Activated T-helper 17 cell treated with anti-CD3 and anti-CD28 coated beads, Interleukin-2, amount 50 U/mL, for 72 hours (primary cell): ENCODE measurements at places on chromosomes 16 and 17.

- ATAC-seq = no peak
These were observed 260.1 kb downstream of the SNX29 start for GRCh38 chr16:12236589-12236988.

- no peak for ATAC-seq
These were observed 117.5 kb upstream of the CRHR1 start for GRCh38 chr17:45666641-45667040.

- no peak for ATAC-seq
These were observed 151.0 kb downstream of the VPS53 start for GRCh38 chr17:563616-564015.

DNA sequence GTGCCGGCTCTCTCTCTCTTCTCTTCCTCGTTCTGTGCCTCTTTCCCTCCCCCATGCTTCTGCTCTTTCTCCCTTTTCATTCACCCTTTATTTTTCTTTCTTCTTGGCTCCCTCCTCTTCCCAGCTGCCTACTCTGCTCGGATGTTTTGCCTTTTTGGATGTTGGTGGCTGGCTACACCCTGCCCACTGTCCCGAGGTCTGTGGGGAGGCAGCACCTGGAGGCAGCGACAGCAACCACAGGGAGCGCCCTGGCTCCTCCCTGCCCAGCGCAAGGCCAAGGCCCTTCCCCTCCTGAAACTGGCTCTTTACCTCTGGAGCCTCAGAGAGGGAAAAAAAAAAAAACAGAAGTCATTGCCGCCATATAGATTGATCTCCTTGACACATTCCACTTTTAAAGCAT lies 20.0 kb downstream of the CLUAP1 start:
- no peak for ATAC-seq

DNA sequence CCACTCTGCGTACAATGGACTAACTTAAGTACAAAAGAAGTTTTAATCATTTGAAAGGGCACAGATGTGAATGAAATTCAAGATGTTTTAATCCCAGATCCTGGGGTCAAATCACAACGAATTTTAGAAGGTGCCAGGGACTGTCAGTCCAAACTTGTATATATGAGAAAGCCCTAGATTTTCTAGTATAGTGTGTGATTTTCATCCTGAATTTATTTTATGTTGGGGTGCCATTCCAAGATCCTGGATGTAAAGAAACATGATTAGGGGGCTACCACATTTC lies 64.3 kb downstream of the TUBD1 start:
- ATAC-seq = no peak

DNA sequence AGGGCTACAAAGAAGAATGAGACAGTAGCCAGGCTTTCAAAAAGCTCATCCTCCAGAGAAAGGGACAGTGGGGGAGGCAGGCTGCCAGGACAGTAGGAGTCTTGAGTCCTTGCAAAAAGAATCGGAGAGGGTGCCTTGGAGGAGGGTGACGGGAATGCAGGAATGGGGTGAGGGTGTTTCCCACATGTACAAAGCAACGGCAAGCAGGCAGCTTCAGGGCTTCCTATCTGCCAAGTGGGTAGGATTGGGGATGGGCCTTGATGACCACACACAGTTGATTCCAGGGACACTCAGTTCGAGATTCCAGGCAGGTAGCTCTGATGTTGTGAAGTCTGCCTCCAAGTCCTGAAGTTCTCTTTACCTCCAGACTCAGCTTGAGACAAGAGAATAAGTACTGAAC lies 54.4 kb downstream of the C17orf67 start:
- ATAC-seq = no peak

DNA sequence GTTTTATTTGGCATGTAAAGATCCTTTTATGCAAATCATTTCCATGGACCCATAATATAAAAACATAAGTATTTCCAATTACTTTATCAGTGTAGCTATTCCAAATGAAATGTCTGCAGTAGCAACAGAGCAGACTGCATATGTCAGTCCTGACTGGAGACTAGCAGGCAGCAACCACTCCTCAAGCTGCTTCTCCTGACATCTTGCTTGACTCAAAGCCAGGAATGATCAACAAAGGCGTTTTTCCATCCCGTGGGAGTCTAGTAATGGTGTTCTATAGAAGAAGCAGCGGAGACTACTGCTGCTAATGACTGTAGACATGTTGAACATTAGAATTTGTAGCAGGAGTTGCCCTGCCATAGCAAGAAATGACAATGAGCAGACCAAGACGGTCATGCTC lies 73.2 kb upstream of the AKTIP start:
- no peak for ATAC-seq

- no peak for ATAC-seq
These were observed 788 bp downstream of the METTL22 start for GRCh38 chr16:8622315-8622656.

DNA sequence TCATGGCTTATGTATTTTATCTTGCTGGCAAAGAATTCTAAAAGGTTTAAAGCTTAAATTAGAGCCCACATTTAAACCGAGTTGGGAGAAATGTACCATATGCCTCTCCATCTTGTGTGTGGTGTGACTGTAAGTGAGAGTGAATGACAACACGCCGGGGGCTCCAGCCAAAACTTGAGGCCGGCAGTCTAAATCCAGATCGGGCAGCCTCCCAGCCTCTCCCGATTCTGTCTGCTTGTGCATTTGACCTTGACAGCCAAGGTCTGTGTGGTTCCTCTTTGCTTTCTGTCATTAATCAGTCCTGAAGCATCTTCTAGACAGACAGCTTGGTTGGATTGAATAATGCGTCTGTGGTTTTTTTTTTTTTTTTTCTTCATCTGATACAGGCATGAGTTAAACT lies 1093.2 kb upstream of the EEF2KMT start:
- ATAC-seq = no peak

DNA sequence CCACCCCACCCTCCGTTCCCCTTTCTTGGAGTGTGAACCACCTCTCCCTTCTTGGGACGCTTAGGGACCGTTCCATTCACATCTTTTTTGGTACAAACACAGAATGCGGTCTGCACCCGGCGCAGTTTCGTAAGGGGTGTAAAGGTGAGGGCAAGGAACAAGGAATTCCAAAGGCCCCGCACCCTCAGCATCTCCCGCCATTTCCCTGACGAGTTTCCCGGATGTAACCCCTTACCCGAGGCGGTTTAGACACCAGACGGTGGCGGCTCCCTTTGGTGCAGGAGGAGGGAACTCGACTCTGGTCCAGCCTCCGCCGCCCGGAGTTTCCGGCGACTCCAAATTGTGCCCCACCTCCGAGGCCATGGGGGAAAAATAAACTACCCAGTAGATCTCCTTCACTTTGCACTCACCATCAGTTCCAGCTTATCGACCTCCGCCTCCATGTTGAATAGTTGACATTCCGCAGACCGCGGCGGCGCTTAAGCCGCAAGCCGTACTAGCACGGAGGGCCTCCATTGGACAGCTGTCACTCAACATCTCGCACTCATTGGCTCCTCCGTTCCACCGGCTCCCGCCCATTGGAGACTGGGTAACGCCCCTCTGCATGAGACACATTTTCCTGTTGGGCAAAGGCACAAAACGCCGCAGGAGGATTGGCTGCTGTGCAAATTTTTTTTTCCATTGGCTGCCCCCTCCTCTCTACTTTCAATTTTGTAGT lies at the start of gene SKA2:
Gene SKA2, minus strand, starts transcription at position 466 of the 718 bp plus-strand sequence. Its CDS starts 23 bp downstream, at position 443.
- ATAC-seq = peak; percentile 87

GRCh38 chr16:1909561-1910231 lies 8.5 kb downstream of the HS3ST6 start:
- no peak for ATAC-seq

- ATAC-seq = no peak
These were observed 62.4 kb upstream of the FA2H start for GRCh38 chr16:74837056-74837455.

DNA sequence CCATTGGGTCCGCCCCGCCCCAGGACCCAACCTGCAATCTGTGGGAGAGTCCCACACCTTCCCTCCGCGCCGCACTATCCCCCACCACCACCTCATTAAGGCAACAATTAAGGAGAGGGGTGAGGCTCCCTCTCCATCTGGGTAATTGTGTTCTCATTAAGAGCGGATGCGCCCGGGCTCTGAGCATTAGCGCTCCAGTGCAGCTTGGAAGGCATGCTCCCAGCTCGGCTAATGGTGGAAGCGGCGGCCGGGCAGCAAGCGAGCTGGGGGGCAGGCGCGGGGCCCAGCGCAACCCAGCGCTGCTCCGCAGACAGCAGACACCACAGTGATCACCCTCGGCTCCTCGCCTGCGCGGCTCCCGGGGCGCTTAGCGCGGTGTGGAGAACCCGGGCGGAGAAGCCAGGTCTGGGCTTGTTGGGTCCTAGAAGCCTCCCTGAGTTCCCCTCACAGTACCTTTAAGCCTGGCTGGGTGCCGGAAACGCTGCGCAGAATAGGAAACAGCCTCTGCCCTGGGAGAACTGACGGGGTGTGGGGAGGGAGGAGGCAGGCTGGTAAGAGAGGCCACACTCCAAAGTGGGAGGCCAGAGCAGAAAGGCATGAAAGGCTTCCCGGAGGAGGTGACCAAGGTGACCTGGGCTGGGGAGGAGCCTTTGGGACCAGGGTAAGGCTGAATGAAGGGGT lies 6.4 kb downstream of the CBLN1 start:
- no peak for ATAC-seq

DNA sequence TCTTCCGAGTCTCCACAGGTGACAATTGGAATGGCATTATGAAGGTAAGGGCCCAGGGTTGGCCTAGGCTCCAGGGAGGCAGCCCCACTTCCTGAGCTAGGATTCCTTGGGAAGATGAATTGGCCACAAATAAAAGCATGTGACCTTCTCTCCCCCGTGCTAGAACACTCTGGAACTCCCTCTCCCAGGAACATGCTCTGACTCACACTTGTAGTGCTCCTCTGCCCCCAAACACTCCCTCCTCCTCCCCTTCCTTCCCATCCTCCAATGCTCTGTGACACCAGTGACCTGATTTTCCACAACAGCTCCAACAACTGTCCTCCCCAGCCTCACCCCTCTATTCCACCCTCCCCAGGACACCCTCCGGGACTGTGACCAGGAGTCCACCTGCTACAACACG lies 16.4 kb upstream of the ABCC3 start:
- ATAC-seq = no peak

DNA sequence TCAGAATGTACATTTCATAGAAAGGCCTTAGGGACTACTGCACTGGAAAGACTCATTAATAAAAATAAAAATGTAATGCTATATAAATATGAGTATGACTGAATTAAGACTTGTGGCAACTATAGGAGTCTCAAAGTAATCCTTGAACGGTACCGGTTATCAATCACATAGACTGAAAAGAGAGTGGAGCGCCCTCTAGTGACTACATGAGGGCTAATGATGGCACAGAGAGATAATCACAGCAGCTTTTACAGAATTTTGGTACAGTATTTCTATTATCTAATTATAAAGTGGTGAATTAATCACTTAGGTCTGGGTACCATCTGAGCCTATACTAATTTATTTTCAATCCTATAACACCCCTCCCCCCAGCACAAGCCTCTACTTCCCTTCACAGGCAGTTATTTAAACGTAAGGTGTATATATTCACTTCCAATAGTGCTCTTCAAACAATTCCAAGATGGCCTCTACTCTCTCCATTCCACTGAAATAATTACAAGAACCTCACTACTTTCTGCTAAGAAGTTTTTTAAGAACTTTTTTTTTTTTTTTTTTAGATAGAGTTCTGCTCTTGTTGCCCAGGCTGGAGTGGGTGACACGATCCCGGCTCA lies 40.7 kb upstream of the ANKFY1 start:
- ATAC-seq = peak; percentile 72

- peak; percentile 5 for ATAC-seq
These were observed 27.6 kb downstream of the PRKAR1A start for GRCh38 chr17:68539548-68540467.

DNA sequence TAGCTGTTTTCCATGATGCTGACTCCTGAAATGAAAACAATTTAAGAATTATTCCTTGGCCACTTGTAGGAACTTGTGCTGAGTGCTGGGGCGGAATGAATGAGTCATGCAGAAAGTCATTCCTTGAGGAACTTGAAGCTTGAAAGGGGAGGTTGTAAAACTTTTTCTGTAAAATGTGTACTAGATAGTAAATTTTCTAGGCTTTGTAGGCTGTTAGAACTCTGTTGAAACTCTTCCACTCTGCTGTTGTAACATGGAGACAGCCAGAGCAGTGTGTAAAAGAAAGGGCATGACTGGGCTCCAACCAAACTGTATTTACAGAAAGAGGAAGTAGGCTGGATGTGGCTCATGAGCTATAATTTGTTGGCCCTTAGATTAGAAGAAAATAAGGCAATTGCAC lies 46.1 kb downstream of the ABCA8 start:
- ATAC-seq = no peak

DNA sequence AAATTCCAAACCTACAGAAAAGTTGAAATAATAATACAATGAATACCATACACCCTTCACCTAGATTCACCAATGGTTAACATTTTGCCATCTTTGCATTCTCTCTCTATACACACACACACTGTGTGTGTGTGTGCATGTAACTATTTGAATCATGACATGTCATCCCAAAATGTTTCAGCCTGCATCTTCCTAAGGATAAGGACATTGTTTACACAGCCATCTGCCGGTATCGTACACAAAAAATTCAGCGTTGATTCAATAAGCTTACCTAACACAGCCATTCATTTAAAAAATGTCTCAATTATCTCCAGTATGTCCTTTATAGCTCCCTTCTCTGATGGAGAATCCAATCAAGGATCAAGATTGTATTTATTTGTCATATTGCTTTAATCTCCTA lies 3.9 kb downstream of the MXRA7 start:
- no peak for ATAC-seq

DNA sequence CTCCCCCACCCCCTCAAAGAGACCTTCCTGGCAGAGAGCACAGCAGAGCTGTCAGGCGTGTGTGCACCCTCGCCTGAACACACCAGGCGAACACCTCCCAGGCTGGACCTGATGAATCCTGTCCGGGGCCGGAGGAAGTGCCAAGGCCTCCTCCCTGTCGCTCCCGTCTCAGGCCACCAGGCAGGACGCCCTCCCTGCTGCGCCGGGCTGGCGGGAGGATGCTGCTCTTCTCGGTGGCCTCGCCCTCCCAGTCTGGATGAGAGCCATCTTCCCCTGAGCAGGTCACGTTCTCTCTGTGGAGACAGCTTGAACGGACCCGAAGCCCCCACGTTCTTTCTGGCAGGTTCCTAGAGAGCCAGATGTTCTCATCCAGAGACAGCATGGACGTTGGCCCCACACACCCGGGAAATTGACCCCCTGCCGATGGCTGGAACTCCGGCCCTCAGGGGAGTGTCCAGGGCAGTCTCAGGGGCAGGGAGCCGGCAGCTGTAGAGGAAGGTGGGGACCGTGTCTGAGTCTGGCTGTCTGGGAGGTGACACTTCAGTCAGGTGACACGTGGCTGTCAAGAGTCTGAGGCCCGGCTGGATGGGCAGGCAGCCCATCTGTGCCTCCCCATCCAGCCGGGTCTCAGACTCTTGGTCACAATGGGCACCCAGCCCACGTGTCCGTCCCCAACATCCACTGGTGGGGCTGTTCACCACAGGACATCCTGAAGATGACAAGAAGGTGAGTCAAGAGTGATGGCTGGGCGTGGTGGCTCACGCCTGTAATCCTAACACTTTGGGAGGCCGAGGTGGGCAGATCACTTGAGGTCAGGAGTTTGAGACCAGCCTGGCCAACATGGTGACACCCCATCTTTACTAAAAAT lies 5.0 kb upstream of the TIMP2 start:
- no peak for ATAC-seq

GRCh38 chr17:57124053-57124452 lies 39.0 kb downstream of the AKAP1 start:
- no peak for ATAC-seq
